Posterior cingulate gyrus (tissue), 11 donors: ENCODE measurements at places on chromosomes 1 and 21.

DNA sequence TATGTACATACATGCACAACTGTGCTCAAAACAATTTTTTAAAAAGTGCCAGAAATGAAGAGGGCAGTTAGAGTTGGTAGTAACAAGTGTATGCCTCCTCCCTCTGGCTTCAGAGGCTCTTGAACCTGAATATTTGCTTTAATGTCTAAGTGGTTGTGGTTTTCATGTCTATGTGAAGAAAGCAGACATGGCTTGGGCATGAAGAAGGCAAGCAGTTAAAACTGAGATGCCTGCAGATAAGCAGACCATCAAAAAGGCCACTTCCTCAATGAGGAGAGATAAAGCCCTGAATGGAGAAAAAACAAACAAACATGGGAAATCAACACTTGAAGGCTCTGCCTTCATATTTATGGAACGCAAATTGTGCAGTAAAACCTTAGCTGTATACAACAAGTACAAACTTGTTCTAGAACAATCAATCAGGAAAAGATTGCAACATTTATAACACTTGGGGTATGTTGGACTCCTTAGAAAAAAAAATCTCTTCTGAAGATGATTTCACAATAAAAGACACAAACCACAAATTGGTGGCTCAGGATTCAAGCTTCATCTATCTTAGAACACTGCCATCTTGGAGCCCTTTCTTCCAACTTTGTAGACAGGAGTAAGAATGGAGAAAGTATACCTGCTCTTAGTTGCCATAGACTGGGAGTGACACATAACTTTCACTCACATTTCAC is 52.7 kb upstream of the PLA2G4A start:
- no peak for DNase-seq

DNA sequence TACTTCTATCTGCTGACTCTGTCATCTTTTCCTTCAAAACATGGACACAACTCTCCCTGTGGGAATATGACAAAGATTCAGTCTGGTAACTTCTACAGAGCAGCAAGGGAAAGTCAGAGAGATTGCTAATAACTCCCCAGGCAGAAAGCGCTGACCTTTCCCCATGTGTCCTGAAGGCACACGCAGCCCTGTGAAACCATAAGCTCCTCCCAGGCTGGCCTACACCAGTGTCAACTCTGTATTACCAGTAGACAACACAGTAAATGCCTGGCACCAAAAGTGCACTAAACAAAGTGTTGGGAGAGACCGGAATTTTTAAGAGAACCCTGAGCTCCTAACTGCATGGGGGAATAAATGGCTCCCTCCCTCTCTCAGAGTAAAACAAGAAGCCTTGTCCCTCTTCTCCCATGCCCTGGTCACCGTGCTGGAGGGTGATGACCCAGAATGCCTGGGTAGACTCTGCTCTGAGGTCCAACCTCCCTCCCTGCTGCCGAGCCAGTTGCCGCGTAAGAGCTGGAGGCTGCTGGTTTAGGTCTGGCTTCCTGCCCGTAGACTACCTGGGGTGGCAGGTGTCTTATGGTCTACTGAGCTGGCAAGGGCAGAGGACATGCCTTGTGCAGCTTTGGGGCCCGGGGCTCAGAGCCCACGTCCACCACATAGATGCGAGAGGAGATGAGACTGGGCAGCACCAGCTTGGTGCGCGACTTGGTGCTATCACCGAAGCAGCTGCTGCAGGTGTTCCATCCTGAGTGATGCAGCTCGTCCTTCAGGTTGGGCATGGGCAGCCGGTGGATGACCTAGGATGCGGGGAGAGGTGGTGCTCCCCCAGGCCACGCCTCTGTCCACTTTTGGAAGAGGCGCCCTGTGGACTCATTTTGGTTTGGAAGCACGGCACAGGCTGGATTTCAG is 3.9 kb downstream of the SELENBP1 start:
- DNase-seq: no peak

GRCh38 chr1:32126770-32127169 is 18.9 kb downstream of the KPNA6 start:
- DNase-seq: no peak

DNA sequence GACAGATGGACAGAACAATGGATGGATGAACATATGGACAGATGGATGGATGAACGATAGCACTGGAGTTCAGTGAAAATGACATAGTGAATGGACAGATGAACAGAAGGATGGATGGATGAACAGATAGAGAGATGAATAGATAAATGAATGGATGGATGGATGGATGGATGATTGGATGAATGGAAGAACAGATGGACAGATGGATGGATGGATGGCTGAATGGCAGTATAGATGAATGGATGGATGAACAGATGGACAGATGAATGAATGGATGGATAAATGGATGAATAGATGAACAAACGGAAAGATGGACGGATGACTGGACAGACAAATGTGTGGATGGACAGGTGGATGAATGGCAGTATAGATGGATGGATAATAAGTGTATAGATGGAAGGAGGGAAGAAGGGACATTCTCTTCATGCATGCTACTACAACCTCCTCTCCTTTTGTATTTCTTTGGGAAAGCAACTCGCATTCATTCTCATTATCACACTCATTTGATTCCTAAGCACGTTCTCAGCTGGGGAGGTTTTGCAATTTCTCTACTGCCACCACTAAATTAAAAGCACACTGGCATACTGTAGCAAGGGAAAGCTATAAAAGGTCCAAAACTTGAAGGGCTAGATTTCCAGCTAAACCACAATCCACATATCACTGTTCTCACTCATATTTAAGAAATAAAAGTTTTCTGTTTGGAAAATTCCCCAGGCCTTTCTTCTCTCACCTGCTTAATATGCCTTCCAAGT is 34.1 kb downstream of the SUSD4 start:
- no peak for DNase-seq

GRCh38 chr1:23701310-23701709 is 9.7 kb downstream of the RPL11 start:
- DNase-seq: no peak

- no peak for DNase-seq
These were observed 315.5 kb upstream of the CAMK1G start for GRCh38 chr1:209267968-209268367.
